ENCODE measurements at places on chromosomes 12 and 14.

GRCh38 chr12:52156757-52157565 is 34.9 kb downstream of the KRT80 start:
- DNase-seq, result peak; percentile 72

- DNase-seq, result no peak
These were observed 17.0 kb upstream of the WNT5B start for GRCh38 chr12:1611803-1612572.

- no peak for DNase-seq
These were observed 226.3 kb downstream of the PHLDA1 start for GRCh38 chr12:75805320-75805719.

- DNase-seq, result no peak
These were observed 34.7 kb upstream of the SOCS2 start for GRCh38 chr12:93537769-93538168.

DNA sequence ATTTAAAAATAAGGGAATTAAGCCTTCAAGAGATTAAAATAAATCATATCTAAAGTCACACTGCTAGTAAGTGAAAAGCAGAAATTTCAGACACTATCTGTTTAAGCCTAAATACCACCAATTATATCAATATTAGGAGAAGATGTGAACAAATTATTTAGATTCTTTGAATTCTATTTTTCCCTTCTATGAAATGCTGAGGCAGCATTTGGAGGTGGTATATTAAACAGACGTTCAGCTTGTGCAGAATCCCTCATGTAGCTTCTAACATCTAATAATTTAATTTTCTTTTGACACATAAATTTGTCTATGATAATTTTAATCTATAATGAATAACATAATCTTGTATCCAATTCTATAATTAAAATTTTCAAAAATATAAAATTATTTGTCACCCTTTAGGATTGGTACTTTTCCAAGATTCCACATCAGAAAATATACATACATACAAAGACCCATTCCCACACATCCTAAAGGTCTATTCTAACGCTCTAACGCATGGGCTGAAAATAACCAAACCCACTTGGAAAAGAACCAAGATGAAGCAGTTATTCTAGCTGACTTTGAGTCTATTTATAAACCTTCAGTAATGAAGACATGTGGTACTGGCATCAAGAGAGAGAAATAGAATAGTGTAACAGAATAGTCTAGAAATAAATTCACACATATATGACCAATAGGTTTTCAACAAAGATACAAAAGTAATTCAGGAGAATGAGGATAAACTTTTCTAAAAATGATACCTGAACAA is 751.8 kb downstream of the GALC start:
- DNase-seq, result no peak

DNA sequence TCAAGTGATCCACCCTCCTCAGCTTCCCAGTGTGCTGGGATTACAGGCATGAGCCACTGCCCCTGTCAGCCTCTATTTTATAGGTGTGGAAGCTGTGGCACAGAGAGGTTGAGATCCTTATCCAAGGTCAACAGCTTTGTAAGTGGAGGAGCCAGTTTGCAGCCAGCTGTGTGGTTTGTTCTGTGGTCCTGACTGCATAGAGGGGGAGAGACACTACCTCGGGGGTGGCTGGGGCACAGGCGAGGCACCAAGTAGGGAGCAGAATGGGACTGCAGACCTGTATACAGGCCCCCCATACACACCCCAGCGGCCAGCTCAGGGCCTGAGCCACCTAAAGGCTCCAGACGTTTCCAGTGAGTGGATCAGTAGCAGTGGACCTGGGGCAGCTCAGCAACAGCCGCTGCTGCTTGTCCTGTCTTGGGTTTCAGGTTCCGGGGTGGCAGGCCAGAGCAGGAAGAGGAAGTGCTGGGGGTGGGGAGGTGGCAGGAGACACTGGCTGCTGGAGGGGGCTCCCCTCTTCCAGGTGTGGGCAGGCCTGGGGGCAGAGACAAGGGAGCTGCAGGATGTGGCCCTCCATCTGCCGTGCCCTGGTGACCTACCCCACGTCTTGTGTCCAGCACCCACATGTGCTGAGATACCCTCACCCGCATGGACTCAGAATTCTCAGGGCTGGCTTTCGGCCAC is 11.0 kb downstream of the ORAI1 start:
- DNase-seq, result peak; percentile 30

GRCh38 chr12:56315249-56315621 is 553 bp downstream of the CNPY2 start:
- no peak for DNase-seq

- DNase-seq, result no peak
These were observed 67.0 kb downstream of the CRADD start for GRCh38 chr12:93743999-93744689.

- no peak for DNase-seq
These were observed 11.6 kb upstream of the C12orf75 start for GRCh38 chr12:105318651-105319483.

GRCh38 chr14:22163051-22163450 is 426.0 kb downstream of the DAD1 start:
- peak; percentile 43 for DNase-seq

DNA sequence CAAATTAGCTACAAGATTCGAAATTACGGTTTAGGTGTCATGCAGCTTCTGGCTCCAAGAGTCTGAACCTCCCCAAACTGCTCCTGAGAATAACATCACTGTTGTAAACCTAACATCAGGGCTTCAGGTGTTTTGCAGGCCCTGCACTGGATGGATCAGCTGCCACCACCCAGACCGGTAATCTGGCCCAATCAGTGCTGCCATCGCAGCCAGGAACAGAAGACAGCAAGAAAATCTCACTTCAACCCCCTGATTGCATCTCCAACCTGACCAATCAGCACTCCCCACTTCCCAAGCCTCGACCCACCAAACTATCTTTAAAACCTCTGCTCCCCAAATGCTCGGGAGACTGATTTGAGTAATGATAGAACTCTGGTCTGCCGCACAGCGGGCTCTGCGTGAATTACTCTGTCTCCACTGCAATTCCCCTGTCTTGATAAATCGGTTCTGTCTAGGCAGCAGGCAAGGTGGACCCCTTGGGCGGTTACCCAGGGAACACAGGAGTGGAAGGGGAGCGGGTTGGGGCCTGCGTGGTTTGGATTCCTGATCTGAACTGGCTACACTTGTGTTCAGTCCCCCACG is 268.5 kb upstream of the SFSWAP start:
- no peak for DNase-seq

DNA sequence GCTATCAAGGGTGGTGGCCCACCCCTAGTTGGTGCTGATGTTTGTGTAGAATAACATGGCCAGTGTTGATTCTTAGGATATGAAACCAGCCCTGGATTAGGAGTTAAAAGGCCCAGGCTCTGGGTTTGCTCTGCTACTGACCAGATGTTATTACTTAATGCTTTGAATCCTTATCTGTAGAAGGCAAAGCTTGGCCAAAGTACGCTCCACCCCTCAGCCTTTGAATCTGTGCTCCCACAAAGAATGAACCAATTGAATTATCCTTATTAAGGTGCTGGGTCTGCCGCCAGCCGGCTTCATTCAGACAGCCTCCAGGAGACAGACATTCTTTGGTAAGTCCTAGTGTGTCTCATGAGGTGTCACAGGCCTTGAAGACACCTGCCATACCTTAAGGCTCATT is 41.8 kb downstream of the AKAP3 start:
- DNase-seq, result no peak

- no peak for DNase-seq
These were observed 462.0 kb downstream of the CCDC91 start for GRCh38 chr12:28652239-28652638.

DNA sequence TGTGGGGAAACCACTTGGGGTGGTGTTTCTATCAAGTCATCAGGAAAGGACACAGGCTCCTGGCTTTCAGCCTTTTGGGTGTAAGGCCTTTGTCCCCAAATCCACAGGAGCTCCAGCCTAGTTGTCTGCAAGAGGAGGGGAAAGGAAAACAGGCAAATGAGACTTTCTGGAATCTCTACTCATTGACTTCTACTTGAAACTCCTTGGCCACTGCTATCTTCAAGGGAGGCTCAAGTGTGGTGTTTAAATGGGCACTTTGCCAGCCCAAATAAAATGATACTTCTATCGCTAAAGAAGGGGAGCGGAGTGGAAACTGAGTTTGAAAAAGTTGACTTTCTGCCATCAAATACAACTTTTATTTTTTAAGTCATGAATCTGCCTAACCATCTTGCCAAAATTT is 445.9 kb upstream of the RGS6 start:
- no peak for DNase-seq

DNA sequence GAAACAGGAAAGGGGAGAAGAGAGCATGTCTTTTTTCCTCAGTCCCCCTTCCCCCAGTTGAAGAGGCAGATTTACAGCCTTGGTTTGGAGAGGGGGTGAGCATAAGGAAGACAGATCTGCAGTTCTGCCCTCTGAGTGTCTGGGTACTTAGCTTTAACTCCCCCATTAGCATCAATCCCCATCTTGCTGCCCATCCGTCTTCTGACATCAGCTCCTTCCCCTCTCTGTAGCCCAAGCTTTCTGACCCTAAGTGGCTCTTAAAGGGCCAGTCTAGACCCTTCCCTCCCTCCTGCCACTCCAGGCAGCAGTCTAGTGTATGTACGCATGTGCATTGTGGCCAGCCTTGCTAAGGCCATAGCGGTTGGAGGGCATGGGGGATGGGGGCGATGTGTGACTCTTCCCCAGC is 7.3 kb downstream of the GPR84 start:
- no peak for DNase-seq

- DNase-seq, result peak; percentile 6
These were observed 1.4 kb downstream of the DUSP6 start for GRCh38 chr12:89350630-89351488.

- DNase-seq, result no peak
These were observed 60.2 kb downstream of the TBX3 start for GRCh38 chr12:114623737-114624136.

DNA sequence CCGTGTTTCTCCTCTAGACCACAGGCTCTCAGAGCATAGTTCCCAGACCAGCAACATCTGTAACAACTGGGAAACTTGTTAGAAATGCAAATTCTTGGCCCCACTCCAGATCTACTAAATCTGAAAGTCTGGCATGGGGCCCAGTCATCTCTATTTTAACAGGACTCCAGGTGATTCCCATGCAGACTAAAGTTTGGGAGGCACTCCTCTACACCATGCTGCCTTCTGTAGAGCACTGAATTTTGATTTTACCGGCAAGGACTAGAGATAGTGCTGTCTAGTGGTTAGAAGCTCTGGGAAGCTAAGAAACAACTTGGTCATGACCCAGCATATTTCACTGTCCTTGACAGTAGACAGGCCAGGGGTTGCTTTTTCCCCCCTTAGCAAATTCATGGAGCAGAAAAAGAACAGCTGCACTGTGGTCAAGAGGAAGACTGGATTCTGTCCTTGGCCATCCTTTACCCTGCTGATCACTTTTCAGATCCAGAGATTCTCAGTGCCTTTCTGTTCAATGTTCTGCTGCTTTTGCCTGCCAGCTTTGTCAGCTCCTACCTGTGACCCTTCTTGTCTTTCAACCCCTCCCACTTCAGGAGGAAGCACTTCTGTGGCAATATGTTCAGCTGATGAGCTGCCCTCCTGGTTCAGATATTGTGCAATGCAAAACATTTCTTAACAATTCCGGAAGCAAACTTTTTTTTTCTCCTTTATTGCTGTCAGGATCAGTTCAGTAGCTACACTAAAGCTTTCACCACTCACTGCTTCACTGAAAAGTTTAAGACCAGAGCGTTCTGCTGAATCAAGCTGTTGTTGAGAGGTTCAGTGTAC is 133.8 kb upstream of the NUDT4 start:
- DNase-seq, result peak; percentile 44

- no peak for DNase-seq
These were observed 165.8 kb downstream of the KSR2 start for GRCh38 chr12:117803001-117803400.

GRCh38 chr12:118190266-118190665 is 54.3 kb downstream of the PEBP1 start:
- DNase-seq, result no peak

DNA sequence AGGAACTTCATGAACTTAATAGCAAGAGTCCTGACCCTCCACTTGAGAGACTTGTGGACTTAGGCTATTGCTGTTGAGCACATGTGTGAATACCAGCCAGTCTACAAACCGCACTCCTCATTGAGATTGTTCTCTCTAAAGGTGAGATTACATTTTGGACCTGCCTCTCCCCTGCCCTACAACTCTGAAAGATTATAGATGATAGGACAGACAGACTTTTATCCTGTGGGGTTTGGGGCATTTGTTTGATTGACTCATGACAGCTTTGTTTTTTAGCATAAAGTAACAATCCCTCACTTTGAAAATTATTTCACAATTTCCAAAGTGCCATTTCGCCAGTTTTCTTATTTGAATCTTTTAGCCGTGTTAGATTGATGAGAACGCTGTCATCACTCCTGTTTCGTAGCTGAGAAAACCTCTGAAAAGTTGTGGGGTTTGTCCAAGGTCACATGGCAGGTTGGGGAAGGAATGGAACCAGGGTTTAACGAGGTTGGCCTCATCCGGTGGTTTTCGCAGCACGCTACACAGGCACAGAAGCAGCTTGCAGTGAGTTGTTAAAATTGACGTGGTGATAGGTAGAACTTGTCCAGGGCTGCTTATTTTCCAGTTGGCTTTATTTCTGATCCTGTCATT is 836 bp downstream of the EVL start:
- peak; percentile 73 for DNase-seq

DNA sequence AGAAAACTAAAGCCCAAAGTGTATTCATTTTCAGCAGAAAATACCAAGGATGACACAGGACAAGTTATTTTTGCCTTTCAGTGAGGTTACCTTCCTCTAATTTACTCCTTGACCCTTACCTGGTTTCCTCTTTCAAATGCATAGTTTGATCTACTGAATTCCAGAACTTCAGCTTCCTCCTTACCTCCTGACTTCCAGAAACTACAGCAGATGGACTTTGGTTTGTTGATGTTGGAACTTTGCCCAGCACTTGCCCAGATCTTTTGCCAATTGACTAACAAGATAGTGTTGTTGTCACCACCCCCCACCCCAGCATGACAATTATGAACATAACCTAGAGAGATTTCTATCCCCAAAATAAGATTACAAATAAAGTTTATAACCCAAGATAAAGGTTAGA is 63.2 kb downstream of the NAV3 start:
- no peak for DNase-seq

DNA sequence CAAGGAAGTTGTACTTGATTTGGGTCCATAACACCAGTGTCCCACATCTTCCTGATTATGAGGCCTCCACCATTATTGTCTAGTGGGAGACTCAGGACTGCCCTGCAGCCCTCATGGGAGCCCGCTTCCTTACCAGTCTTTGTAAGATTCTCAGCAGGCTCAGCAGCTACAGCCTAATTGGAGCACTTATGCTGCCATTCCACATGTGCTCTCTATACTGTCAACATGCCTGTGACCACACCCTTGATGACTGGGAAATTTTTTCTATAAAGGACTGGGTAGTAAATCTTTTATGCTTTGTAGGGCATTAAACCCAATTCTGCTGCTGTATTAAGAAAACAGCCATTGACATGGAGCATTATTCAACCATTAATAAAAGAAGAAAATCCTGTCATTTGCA is 145.5 kb upstream of the IGF1 start:
- DNase-seq, result no peak

GRCh38 chr12:21476949-21477348 is 24.5 kb downstream of the RECQL start:
- no peak for DNase-seq

GRCh38 chr12:102570256-102570655 is 89.9 kb upstream of the IGF1 start:
- no peak for DNase-seq

Data from CD4-positive, alpha-beta T cell (primary cell).